ENCODE measurements at places on chromosomes 3 and 15. TPM values are rescaled to one million over a fixed set of nuclear protein-coding genes. Genes with fewer than 3 reads are reported as not detected.

DNA sequence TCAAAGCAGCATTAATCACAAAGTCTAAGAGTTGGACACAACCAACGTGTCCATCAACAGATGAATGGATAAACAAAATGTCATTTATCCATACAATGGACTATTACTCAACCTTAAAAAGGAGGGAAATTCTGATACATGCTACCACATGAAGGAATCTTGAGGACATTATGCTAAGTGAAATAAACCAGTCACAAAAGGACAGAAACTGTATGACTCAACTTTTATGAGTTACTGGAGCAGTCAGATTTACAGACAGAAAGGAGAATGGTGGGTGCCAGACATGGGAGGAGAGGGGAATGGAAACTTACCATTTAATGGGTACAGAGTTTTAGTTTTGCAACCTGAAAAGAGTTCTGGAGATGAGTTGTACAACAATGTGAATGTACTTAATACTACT, 43.0 kb upstream of the SEC13 start:
- no peak for DNase-seq

DNA sequence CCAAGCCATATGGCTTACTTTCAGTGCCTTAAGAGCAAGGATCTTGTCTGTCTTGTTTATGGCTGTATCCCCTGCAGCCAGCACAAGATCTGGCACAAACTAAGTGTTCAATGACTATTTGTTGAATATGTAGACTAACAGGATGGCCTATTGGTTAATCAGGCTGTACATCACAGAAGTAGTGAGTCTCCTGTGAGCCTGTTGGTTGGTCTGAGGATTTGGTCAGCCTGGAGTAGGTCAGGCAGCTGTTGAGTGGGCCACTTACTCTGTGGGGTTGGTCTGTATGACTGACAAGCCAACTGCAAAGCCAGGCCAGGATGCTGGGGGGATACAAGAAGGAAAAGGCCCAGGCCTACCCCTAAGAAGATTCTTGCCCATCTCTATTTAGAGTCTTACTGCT, 33.4 kb upstream of the CILP start:
- peak; percentile 31 for DNase-seq

CAMK1 gene
- 25.4 TPM for total RNA-seq

SAMD7 gene
- total RNA-seq, result not detected

Data from tongue (tissue), 3 donors.